T-helper 17 cell (primary cell): ENCODE measurements at places on chromosomes 5 and 9.

DNA sequence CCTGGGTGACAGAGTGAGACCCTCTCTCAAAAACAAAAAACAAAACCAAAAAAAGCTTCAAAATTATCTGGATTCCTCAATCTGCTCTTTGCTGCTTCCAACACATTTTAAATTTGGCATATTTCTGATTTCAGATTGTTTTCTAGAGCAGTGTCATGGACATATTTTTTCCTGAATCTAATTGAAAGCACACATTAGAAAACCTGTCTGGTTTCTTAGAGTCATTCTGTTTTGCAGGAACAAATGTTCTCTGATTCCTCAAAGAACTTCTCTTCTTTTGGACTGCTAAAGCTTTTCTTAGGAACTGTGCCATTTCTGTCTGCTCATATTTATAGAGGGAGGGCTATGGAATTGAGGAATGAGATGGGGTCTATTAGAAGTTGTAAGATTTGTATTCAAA is 81.6 kb downstream of the RAI14 start:
- H3K36me3 ChIP-seq, result no peaks in the 10 kb centered on the region
- no peak for DNase-seq
- H3K27ac ChIP-seq, result peak overlapping the region; percentile 6
- H3K27me3 ChIP-seq, result no peaks in the 10 kb centered on the region
- H3K4me1 ChIP-seq, result no peaks in the 10 kb centered on the region

- H3K4me1 ChIP-seq, result no peaks in the 10 kb centered on the region
- H3K27ac ChIP-seq, result no peak overlapping the region
- no peaks in the 10 kb centered on the region for H3K36me3 ChIP-seq
- H3K27me3 ChIP-seq, result peaks cover 25% of the 10 kb centered on the region
- no peak for DNase-seq
Measured at GRCh38 chr5:102718819-102719218, 36.3 kb upstream of the PAM start.

- peaks cover 2% of the 10 kb centered on the region for H3K36me3 ChIP-seq
- peak overlapping the region; percentile 86 for H3K4me3 ChIP-seq
- no peak for DNase-seq
- H3K4me1 ChIP-seq, result peaks cover 16% of the 10 kb centered on the region
Measured at GRCh38 chr5:1003296-1003937, 5.2 kb upstream of the NKD2 start.

- no peaks in the 10 kb centered on the region for H3K27me3 ChIP-seq
- H3K36me3 ChIP-seq, result no peaks in the 10 kb centered on the region
- H3K27ac ChIP-seq, result no peak overlapping the region
- H3K4me1 ChIP-seq, result no peaks in the 10 kb centered on the region
- DNase-seq, result no peak
Measured at GRCh38 chr5:18305288-18305924, 671.1 kb downstream of the TAF11L14 start.

GRCh38 chr5:7420510-7421280 is 24.8 kb downstream of the ADCY2 start:
- no peaks in the 10 kb centered on the region for H3K4me1 ChIP-seq
- H3K36me3 ChIP-seq, result no peaks in the 10 kb centered on the region
- H3K27me3 ChIP-seq, result peaks cover 24% of the 10 kb centered on the region
- no peak overlapping the region for H3K4me3 ChIP-seq

DNA sequence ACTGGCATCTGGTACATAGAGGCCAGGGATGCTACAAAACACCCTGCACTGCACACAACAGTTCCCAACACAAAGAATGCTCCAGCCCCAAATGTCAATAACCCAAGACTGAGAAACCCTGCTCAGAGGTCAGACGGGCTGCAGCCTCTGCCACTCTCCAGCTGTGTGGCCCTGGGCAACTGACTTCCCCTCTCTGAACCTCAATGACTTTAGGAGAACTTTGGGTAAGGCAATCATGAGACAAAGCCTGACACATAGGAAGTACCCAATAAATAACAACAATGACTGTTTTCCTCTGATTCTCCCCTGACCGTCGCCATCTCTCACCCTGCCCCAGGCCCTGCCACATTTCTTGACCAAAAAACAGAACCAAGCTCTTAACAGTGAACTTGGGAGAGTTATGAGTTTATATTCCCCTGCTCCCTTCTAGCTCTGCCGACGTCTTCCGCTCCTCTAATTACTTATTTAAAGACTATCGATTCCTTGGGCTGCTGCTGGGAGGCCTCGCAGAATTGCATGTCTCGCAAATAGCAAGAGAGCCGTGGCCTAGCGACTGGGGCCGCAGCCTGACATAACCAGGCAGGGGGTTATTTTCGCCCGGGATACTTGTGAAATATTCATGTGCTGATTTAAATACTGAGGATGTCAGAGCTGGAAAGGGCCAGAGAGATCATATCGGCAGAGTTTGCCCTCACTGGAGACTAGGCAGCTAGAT is 24.5 kb upstream of the CRB2 start:
- peak overlapping the region; percentile 9 for H3K27ac ChIP-seq
- H3K36me3 ChIP-seq, result no peaks in the 10 kb centered on the region
- H3K4me1 ChIP-seq, result peaks cover 4% of the 10 kb centered on the region
- H3K27me3 ChIP-seq, result no peaks in the 10 kb centered on the region
- no peak for DNase-seq

DNA sequence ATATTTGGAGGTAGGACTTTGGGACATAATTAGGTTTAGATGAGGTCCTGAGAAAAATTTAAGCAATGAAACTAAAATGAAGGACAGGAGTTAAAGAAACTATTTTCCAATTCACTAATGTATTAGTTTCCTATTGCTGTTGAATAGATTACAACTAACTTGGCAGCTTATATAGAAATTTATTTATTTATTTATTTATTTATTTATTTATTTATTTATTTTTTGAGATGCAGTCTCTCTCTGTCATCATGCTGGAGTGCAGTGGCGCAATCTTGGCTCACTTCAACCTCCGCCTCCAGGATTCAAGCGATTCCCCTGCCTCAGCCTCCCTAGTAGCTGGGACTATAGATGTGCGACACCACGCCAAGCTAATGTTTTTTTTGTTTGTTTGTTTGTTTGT is 182.4 kb upstream of the ADCY2 start:
- H3K27me3 ChIP-seq, result no peaks in the 10 kb centered on the region
- H3K4me1 ChIP-seq, result no peaks in the 10 kb centered on the region
- no peaks in the 10 kb centered on the region for H3K36me3 ChIP-seq
- no peak overlapping the region for H3K27ac ChIP-seq
- DNase-seq, result no peak

DNA sequence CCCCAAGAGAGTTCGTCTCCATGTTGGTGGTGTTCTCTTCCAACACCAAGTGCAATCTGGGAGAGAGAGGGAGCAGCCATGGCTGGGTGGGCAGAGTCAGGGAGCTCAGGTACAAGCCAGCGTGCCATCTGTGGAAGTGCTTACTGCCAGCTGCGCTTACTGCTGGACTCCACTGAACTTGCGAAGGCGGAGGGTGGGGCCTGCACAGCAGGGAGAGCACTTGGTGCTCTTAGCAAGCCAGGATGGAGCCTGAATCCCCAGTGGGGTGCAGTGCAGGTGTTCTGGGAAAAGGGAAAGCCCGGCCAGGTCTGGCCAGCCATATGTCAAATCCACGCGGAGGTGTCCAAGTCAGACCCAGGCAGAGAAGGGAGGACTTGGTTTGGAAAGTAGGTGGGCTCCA is 142.0 kb downstream of the FANCC start:
- H3K27ac ChIP-seq, result no peak overlapping the region
- no peaks in the 10 kb centered on the region for H3K36me3 ChIP-seq
- peaks cover 2% of the 10 kb centered on the region for H3K4me1 ChIP-seq
- DNase-seq, result no peak

DNA sequence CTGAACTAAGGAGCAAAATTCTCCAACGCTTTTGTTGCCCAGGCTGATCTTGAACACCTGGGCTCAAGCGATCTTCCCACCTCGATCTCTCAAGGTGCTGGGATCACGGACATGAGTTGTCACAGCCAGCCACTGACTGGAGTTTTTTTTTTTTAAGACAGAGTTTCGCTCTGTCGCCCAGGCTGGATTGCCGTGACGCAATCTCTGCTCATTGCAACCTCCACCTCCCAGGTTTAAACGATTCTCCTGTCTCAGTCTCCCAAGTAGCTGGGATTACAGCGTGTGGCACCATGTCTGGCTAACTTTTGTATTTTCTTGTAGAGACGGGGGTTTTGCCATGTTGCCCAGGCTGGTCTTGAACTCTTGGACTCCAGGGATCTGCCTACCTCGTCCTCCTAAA is 58.2 kb downstream of the EHMT1 start:
- no peak overlapping the region for H3K4me3 ChIP-seq
- peaks cover 5% of the 10 kb centered on the region for H3K36me3 ChIP-seq
- no peak overlapping the region for H3K27ac ChIP-seq
- H3K4me1 ChIP-seq, result peaks cover 33% of the 10 kb centered on the region

DNA sequence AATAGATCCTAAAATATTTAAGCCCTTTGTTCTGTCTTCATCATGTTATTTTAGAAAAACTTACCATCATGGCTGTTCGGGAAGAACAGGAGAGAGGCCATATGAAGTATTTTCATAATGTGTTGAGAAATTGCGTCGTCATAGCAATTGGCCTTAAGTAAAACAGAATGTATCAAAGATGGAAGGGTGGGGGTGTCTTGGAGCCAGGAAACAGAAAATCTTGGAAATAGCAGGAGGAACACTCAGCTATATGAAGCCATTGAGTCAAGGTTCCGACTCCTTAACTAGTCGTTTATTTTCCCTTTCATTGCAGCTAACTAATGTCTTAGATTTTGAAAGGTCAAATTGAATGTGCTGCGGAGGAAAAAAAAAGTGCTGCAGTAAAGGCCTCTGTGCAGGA is 1.3 kb downstream of the SPTAN1 start:
- peaks cover 33% of the 10 kb centered on the region for H3K4me1 ChIP-seq
- H3K36me3 ChIP-seq, result no peaks in the 10 kb centered on the region
- no peak overlapping the region for H3K4me3 ChIP-seq
- no peak for DNase-seq
- no peaks in the 10 kb centered on the region for H3K27me3 ChIP-seq

- no peak overlapping the region for H3K4me3 ChIP-seq
- no peaks in the 10 kb centered on the region for H3K27me3 ChIP-seq
- peaks cover 4% of the 10 kb centered on the region for H3K36me3 ChIP-seq
- DNase-seq, result no peak
- H3K4me1 ChIP-seq, result peaks cover 35% of the 10 kb centered on the region
Measured at GRCh38 chr9:127550751-127551150, 61.3 kb upstream of the STXBP1 start.

DNA sequence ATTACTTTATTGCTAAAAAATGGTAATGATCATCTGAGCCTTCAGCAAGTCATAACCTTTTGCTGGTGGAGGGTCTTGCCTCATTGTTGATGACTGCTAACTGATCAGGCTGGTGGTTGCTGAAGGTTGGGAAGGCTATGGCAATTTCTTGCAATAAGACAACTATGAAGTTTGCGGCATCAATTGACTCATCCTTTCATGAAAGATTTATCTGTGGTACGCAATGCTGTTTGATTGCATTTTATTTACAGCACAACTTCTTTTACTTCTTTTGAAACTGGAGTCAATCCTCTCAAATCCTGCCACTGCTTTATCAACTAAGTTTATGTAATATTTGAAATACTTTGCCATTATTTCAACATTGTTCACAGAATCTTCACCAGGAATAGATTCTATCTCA is 58.3 kb upstream of the ACO1 start:
- no peaks in the 10 kb centered on the region for H3K36me3 ChIP-seq
- no peaks in the 10 kb centered on the region for H3K4me1 ChIP-seq
- H3K27ac ChIP-seq, result no peak overlapping the region
- DNase-seq, result no peak
- H3K27me3 ChIP-seq, result peaks cover 35% of the 10 kb centered on the region

GRCh38 chr5:27571681-27572080 is 533.3 kb upstream of the CDH9 start:
- no peaks in the 10 kb centered on the region for H3K27me3 ChIP-seq
- H3K36me3 ChIP-seq, result no peaks in the 10 kb centered on the region
- no peak overlapping the region for H3K4me3 ChIP-seq

DNA sequence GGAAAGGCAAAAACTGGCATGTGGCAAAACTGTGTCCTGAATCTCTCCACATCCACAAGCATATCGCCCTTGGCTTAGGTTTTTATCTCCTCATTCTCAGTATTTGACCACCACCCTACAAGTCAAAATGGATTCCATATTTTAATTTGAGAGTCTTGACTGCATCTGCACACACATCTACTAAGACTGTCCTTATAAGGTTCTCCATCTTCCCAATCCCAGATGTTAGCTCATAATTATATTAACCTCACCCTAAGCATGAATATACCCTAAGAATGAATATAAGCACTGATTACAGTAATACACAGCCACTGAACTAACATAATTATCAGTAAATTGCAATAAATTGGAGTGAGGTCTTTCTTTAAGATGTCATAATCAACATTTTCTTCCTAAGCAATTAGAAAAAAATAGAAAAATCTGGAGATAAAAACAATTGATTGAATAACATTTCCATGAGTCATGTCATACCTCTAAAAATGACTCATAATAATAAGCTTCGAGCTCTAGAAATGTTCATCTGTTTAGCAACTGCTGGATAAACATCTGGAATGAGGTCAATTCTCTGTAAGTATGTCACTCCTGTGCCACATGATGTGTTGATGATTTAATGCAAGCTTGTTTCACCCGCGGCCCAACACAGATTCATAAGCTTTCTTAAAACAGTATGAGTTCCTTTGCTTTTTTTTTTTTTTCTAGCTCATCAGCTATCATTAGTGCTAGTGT is 39.9 kb upstream of the PAM start:
- H3K27ac ChIP-seq, result no peak overlapping the region
- no peaks in the 10 kb centered on the region for H3K4me1 ChIP-seq
- no peaks in the 10 kb centered on the region for H3K36me3 ChIP-seq
- H3K4me3 ChIP-seq, result no peak overlapping the region
- no peak for DNase-seq

- no peak overlapping the region for H3K4me3 ChIP-seq
- no peaks in the 10 kb centered on the region for H3K27me3 ChIP-seq
- no peaks in the 10 kb centered on the region for H3K36me3 ChIP-seq
- DNase-seq, result no peak
Measured at GRCh38 chr5:134451936-134452505, 40.3 kb upstream of the CDKN2AIPNL start.

DNA sequence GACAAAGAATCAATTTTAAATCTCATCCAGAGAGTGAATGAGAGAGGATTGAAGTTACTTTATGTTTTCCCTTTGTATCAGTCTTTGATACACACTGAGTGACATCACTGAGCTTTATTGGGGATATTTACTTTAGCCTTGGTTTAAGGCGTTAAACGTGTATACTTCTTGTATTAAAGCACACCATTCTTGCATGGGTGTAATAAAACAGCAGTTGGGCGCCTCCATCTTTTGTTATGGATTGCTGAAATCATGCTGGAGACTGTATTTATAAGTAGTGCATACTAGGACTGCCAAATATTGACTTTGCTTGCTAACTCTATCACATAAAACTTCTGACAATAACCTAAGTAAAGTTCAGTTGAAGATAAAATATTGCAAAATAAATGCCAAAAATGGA is 1755.8 kb upstream of the WWC1 start:
- H3K27me3 ChIP-seq, result no peaks in the 10 kb centered on the region
- no peak overlapping the region for H3K4me3 ChIP-seq
- H3K27ac ChIP-seq, result no peak overlapping the region
- no peak for DNase-seq
- H3K4me1 ChIP-seq, result no peaks in the 10 kb centered on the region
- no peaks in the 10 kb centered on the region for H3K36me3 ChIP-seq
